Activated T-cell treated with anti-CD3 and anti-CD28 coated beads, Interleukin-2, amount 50 U/mL, for 72 hours (primary cell): ENCODE measurements at places on chromosomes 1 and 21. TPM values are rescaled to one million over a fixed set of nuclear protein-coding genes. Genes with fewer than 3 reads are reported as not detected.

GRCh38 chr1:48673332-48674105, 103.2 kb downstream of the BEND5 start:
- no peak for DNase-seq

- DNase-seq: peak; percentile 5
Observed at GRCh38 chr1:6891781-6892579, 106.7 kb downstream of the CAMTA1 start.

DNA sequence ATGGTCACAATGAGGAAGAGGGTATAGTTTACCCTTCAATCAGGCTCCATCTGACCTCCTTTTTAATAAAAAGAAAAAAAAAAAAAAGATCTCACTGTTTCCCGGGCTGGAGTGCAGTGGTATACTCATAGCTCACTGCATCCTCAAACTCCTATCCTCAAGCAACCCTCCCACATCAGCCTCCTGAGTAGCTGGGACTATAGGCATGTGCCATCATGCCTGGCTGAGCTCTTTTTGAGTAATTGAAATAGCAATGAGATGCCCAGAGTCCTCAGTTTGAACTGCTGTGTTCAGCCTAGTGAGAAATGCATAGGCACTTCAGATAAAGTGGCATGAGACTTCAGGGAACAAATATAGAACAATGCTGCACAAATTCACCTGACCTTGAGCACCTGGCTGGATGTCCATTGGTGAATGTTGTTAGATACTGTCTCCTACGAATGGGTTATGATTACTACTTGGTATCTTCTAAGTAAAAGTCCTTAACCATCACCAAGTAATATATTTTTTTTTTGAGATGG, 67.6 kb downstream of the NR5A2 start:
- DNase-seq: no peak

RNU1-4 gene
- total RNA-seq: 1,278 TPM
